ENCODE measurements at places on chromosomes 12 and 14.

DNA sequence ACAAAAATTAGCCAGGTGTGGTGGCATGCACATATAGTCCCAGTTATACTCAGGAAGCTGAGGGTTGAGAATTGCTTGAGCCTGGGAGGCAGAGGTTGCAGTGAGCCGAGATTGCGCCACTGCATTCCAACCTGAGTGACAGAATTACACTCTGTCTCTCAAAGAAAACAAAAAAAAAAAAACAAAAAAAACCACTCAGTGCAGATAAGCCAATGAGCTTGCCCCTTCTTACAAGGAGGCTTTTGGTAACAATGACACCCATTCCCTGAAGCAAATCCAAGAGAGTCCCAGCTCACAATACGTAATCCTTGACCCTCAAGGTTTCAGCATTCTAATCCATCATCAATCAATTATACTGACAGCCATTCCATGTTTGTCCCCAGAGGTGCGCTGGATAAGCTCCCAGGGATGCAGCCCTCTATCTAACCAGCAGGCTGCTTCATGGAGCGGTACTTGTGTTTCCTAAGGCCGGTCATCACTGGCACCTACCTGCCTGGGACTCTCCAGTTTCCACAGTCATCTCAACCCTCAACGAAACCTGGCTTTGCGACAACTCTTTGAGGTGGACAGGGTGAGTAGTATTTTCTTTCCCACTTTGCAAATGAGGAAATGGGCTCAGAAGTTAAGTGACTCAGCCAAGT lies 12.4 kb downstream of the GCN1 start:
- DNase-seq, result no peak
- H3K27ac ChIP-seq, result no peak overlapping the region
- H3K27me3 ChIP-seq, result no peaks in the 10 kb centered on the region
- no peak overlapping the region for H3K4me3 ChIP-seq

DNA sequence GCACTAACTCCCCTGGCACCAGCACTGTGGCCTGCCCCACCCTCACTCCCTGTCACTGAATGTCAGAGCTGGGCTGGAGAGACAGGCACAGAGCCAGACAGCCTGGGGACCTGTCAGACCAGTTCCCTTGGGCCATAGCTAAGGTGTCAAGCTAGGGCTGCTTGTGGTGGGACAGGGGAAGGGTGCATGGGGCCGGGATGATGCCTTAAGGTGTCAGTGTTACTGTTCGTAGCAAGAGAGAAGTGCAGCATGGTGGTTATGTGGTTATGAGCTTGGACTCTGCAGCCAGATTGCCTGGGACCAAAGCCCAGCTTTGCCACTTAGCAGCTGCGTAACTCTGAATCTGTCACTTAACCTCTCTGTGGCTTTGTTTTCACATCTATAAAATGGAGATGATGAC lies 3.8 kb downstream of the RAPGEF3 start:
- H3K4me3 ChIP-seq, result no peak overlapping the region
- DNase-seq, result no peak
- H3K27me3 ChIP-seq, result no peaks in the 10 kb centered on the region

- no peaks in the 10 kb centered on the region for H3K27me3 ChIP-seq
- DNase-seq, result no peak
- H3K36me3 ChIP-seq, result peaks cover 22% of the 10 kb centered on the region
- H3K27ac ChIP-seq, result peak overlapping the region; percentile 85
- H3K4me3 ChIP-seq, result no peak overlapping the region
- peaks cover 10% of the 10 kb centered on the region for H3K4me1 ChIP-seq
These were observed 710.7 kb upstream of the TBX3 start for GRCh38 chr12:115394496-115395220.

- DNase-seq, result no peak
- H3K27ac ChIP-seq, result no peak overlapping the region
- H3K36me3 ChIP-seq, result no peaks in the 10 kb centered on the region
- H3K4me3 ChIP-seq, result no peak overlapping the region
- H3K27me3 ChIP-seq, result peaks cover 4% of the 10 kb centered on the region
- H3K4me1 ChIP-seq, result no peaks in the 10 kb centered on the region
These were observed 88.8 kb downstream of the ATXN7L3B start for GRCh38 chr12:74626397-74626796.

DNA sequence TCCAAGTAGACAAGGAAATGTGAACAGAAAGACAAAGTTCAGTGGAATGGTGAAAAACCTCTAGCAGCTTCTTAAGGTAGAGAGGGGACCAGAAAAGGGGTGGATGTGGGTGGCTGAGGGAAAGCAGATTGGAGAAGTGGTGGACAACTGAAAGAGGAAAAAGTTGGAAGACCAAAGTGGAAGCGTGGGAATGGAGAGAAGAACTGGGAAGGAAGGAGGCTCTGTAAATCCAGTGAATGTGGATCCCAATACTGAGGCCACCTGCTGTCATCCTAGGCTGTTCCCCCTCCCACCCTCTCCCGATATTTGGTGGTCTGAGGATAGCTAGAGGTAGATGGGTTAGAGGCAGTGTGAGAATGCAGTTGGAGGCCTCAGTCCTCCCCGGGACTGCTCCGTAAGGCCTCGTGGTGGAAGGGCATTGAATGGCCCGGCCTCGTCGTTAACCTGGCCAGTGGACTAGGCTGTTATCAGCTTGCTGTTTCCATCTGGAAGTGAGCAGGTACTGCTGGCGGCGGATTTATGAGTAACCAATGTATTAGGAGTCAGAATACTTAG lies 822 bp upstream of the POU6F1 start:
- no peaks in the 10 kb centered on the region for H3K36me3 ChIP-seq
- peaks cover 13% of the 10 kb centered on the region for H3K4me1 ChIP-seq
- peak overlapping the region; percentile 79 for H3K4me3 ChIP-seq
- no peak for DNase-seq
- peak overlapping the region; percentile 80 for H3K27ac ChIP-seq

DNA sequence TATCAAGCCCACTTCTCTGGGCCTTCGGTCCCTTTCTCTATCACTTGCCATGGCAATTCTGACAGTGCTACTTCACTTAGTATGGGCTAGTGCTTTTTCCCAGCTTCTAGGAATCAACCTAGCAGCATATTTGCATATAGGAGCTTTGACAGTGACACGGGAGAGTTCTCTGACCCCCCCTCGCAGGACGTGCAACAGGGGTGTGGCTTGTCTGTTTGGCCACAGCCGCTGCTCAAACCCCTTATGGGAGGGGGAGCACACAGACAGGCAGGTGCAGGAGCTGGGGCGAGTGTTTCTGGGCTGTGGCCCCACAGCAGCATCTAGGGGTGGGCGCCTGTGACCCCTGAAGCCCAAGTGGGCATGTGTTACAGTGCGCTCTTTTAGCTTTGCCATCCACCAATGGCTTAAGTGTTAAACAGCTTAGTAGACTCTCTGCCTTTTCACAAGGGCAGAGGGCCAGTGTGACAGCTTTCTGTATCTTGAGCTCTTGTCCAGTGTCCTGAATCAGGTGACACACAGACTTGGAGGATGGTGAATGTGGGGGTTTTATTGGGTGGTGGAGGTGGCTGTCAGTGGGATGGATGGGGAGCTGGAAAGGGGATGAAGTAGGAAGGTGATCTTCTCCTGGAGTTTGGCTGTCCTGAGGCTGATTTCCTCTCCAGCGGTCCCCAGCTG lies 229.3 kb downstream of the PCNX1 start:
- no peak overlapping the region for H3K27ac ChIP-seq
- DNase-seq, result no peak
- H3K36me3 ChIP-seq, result no peaks in the 10 kb centered on the region
- no peaks in the 10 kb centered on the region for H3K27me3 ChIP-seq
- peaks cover under 1% of the 10 kb centered on the region for H3K4me1 ChIP-seq

- no peaks in the 10 kb centered on the region for H3K36me3 ChIP-seq
- H3K4me3 ChIP-seq, result no peak overlapping the region
- DNase-seq, result no peak
- H3K27me3 ChIP-seq, result no peaks in the 10 kb centered on the region
- H3K27ac ChIP-seq, result no peak overlapping the region
- peaks cover 5% of the 10 kb centered on the region for H3K4me1 ChIP-seq
These were observed 434.5 kb downstream of the MDGA2 start for GRCh38 chr14:47240748-47241437.

GRCh38 chr12:132014092-132014914 lies 64.6 kb downstream of the EP400 start:
- no peaks in the 10 kb centered on the region for H3K27me3 ChIP-seq
- no peaks in the 10 kb centered on the region for H3K4me1 ChIP-seq
- no peak for DNase-seq

DNA sequence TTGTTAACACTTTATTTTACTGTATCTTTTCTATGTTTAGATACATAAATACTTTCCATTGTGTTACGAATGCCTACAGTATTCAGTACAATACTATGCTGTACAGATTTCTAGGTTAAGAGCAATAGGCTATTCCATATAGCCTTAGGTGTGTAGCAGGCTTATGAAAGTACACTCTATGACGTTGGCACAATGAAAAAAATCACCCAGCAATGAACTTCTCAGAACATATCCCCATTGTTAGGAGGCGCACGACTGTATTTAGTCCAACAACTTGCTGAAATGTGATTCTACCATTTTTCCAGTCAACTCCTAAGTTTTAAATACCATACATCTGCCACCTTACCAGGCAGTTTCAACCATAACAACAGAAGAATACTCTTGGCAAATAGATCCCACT lies 1.8 kb downstream of the PARP11 start:
- no peaks in the 10 kb centered on the region for H3K27me3 ChIP-seq
- DNase-seq, result no peak
- H3K4me3 ChIP-seq, result peak overlapping the region; percentile 97

GRCh38 chr14:97282210-97283004 lies 485.2 kb downstream of the VRK1 start:
- H3K27ac ChIP-seq, result no peak overlapping the region
- no peaks in the 10 kb centered on the region for H3K36me3 ChIP-seq
- no peak overlapping the region for H3K4me3 ChIP-seq
- no peaks in the 10 kb centered on the region for H3K4me1 ChIP-seq

- H3K27me3 ChIP-seq, result no peaks in the 10 kb centered on the region
- peaks cover 37% of the 10 kb centered on the region for H3K4me1 ChIP-seq
- no peak for DNase-seq
- H3K27ac ChIP-seq, result no peak overlapping the region
- H3K4me3 ChIP-seq, result no peak overlapping the region
- no peaks in the 10 kb centered on the region for H3K36me3 ChIP-seq
These were observed 192.6 kb upstream of the HMGA2 start for GRCh38 chr12:65631621-65632111.

DNA sequence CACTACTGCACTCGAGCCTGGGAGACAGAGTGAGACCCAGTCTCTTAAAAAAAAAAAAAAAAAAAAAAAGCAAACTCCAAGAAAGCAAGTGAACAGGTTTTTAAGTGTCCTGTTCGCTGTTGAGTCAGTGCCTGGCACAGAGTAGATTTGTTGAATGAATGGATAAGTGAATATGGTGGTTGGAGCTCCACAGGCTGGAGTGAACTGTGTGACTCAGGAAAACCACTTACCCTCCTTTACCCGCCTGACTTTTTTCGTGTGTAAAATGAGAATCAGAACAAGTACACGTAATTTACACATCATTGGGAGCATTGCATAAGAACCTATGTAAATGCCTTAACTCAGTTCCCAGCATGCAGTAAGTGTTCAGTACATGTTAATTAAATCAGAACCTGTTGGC lies 24.0 kb upstream of the ESRRB start:
- no peak for DNase-seq
- peaks cover 76% of the 10 kb centered on the region for H3K27me3 ChIP-seq
- H3K4me1 ChIP-seq, result peaks cover 7% of the 10 kb centered on the region
- H3K27ac ChIP-seq, result no peak overlapping the region
- H3K4me3 ChIP-seq, result no peak overlapping the region
- H3K36me3 ChIP-seq, result no peaks in the 10 kb centered on the region

DNA sequence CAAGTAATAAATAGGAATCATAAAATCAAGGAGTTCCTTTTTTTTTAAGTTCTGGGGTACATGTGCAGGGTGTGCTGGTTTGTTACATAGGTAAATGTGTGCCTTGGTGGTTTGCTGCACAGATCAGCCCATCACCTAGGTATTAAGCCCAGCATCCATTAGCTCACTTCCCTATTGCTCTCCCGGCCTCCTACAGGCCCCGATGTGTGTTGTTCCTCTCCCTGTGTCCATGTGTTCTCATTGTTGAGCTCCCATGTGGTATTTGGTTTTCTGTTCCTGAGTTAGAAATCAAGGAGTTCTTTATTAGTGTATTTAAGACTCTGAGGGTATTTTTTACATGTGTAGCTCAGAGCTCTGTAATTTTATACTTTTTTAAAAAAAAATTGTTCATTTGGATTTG lies 86.0 kb downstream of the SCFD1 start:
- H3K4me1 ChIP-seq, result no peaks in the 10 kb centered on the region
- DNase-seq, result no peak
- H3K4me3 ChIP-seq, result no peak overlapping the region

GRCh38 chr14:74514471-74514941 lies 20.9 kb downstream of the ISCA2 start:
- DNase-seq, result no peak
- H3K4me1 ChIP-seq, result peaks cover 10% of the 10 kb centered on the region
- H3K27ac ChIP-seq, result no peak overlapping the region
- peaks cover 15% of the 10 kb centered on the region for H3K27me3 ChIP-seq
- H3K36me3 ChIP-seq, result no peaks in the 10 kb centered on the region
- no peak overlapping the region for H3K4me3 ChIP-seq

DNA sequence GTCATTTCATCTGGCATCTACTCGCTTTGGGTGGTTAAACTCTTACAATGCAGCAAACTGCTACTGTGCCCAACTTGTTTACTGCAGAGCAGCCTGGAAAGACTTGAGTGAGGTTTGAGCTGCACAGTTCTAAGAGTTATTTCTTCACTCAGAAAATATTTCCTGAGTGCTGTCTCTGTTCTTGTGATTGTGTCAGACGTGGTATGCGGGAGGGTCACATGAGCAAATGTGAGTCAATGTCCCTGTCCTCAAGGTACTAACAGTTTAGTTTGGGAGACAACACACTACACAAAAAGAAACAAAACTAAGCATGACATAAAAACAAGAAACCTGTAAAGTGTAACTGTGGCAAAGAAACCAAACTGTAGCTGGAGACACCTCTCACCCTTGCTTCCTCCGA lies 32.4 kb downstream of the FLVCR2 start:
- no peak overlapping the region for H3K27ac ChIP-seq
- H3K4me1 ChIP-seq, result no peaks in the 10 kb centered on the region
- H3K27me3 ChIP-seq, result no peaks in the 10 kb centered on the region
- no peaks in the 10 kb centered on the region for H3K36me3 ChIP-seq
- DNase-seq, result no peak
- no peak overlapping the region for H3K4me3 ChIP-seq

DNA sequence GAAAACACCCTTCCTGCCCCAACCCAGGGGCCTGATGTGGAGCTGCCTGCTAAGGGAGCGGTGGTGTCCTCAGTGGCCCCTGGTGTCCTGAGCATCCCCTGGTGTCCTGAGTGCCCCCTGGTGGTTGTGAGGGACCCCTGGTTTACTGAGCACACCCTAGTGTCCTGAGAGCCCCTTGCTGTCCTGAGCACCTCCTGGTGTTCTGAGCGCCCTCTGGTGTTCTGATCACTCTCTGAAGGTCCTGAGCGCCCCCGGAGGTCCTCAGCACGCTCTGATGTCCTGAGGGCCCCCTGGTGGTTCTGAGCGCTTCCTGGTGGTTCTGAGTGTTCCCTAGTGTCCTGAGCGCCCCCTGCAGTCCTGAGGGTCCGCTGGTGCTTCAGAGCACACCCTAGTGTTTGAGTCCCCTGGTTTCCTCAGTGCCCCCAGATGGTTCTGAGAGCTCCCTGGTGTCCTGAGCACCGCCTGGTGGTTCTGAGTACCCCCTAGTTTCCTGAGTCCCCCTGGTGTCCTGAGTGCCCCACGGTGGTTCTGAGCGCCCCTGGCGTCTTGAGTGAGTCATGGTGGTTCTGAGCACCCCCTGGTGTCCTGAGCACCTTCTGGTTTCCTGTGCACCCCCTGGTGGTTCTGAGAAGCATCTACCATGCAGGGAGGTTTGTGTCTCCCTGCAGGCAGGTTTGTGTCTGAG lies 1004.2 kb downstream of the TMEM121 start:
- H3K27me3 ChIP-seq, result no peaks in the 10 kb centered on the region
- no peak overlapping the region for H3K27ac ChIP-seq
- H3K4me3 ChIP-seq, result no peak overlapping the region
- DNase-seq, result no peak
- peaks cover 2% of the 10 kb centered on the region for H3K36me3 ChIP-seq
